ENCODE measurements at places on chromosomes 1 and 21.

DNA sequence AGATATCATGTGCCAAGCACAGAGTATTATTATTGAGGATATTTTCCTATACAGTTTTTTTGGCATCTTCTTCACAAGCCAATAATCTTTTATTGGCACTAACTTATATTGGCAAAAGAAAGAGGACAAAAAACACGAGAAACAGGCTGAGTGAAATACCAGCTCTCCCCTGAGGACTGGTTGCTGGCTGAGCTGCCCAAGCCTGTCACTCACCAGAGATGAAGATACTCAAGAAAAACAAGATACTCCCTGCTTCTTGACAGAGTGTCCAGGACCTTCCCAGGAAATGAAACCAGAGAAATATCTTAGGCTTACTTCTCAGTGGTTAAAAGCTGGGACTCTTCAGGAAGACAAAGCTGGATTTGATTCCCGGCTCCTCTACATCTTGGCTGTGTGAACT is 35.9 kb upstream of the ATP1B1 start:
- no peak for DNase-seq

DNA sequence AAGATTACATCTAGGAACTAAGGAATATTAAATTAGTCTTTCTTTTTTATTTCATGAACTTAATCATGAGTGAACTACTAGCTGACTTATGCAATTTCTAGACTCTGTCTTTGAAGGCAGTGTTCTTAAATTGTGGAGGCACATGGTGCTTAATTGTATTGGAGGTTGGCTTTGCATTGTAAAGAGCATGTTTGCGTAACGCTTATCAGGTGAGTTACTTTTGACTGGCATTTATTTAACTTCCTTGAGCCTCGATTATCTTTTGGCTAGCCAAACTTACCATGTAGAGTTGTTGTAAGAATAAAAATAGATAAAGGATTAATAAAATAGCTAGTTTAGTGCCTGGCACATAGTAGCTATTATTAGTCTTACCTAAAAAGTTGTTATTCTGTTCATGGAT is 262.4 kb downstream of the PDE4B start:
- DNase-seq: no peak

DNA sequence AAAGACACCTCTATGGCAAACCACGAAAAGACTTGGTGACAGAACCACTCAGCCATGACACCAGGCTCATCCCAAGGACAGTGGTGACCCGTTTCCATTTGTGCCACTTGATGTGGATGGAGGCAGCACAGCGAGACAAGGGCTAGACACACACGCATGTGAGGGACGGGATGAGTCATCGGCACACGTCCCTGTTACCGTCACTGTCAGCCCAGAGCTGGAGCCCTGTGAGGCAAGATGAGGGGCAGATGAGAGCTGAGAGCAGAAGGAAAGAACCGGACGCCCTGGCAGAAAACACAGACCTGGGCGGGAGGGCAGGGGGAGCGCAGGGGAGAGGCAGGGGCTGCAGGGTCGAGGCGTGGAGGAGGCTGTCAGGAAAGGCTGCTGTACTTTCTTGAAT is 57.8 kb downstream of the SIK1 start:
- DNase-seq: no peak

GRCh38 chr1:185439727-185440415 is 122.8 kb upstream of the IVNS1ABP start:
- peak; percentile 6 for DNase-seq

DNA sequence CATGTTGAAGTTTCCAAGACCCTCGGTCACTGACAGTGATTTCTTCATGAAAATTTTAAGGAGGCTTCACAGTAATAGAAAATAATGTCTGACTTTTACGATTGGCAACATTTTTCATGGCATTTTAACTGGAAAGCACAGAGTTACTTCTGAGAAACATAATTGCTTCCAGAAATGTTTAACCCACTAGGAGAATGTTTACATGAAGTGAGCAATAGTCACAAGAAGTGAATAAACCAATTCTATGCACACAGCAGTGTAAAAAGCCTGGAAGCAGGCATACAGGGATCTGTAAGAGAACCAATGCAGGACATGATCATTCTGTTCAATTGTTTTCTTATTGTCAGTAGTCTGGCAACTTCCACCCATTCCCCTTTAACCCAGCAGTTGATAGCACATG is 316.2 kb upstream of the CXADR start:
- DNase-seq: no peak

DNA sequence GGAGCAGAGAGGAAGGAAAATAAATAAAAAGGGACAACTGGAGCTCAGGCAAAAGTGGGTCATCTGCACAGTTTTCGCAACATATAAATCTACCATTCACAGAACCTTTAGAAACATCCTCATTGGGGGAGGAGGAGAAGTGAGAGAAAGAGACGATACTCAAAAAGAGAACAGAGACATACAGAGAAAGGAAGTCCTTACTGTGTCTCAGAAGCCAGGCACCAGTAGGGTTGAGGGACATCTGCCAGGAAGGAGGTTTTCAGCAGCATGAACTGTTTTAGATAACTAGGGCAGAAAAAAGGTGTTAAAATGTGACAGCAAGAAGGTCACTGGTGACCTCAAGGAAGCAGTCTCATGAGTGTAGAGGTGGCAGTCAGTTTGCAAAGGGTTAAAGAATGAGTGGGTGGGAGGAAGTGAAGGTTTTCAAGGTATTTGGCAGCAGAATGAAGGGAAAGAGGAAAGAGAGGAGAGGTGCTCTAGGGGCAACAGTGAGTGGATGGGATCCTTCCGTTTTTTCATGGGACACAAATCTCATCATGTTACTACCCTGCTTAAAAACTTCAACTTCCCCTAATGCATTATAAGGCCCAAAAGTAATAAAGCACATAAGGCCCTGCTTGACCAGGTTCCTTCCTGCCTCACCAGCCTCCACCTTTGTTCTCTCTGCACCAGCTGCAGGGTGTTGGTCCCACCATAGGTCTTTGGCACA is 9.5 kb downstream of the JAK1 start:
- peak; percentile 37 for DNase-seq

DNA sequence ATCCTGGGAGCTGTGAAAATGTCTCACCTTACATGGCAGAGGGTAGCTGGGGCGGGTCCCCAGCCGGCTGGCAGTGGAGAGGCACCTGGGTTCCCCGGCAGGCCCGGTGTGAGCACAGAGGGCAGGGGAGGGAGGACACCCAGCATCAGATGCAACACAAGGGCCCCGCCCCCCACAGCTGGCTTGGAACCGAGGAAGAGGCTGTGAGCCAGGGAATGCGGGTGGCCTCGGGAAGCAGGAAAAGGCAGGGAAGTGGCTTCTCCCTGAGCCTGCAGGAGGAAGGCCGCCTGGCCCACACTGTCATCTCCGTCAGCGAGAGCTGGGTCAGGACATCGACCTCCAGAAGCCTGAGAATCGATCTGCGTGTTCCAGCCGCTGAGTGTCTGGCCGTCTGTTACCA is 87.3 kb downstream of the SIK1 start:
- no peak for DNase-seq

DNA sequence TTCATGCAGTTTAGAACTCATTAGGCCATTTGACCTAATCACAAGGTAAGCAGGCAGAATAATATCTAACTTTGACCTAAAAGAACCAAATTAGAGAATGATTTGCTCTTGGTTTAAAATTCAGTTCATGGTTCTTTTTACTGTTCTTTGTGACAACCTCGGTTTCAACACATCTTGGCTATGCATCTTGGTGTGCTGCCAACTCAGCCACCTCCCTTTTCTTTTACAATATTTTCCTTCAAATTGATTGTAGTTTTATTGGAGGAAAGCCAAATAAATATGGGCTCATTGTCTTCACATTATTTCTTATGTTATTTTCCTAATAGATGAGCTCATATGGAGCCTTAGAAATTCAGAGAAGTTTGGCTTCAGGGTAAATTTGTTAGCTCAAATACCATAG is 338.3 kb downstream of the SIPA1L2 start:
- no peak for DNase-seq

Data from CD4-positive, alpha-beta T cell treated with Interleukin-6 at 100 ng/mL for 8 hours (primary cell).